NCI-H2081 treated with DMSO at 0.1 percent for 48 hours (cell line): ENCODE measurements at places on chromosomes 2 and 18.

DNA sequence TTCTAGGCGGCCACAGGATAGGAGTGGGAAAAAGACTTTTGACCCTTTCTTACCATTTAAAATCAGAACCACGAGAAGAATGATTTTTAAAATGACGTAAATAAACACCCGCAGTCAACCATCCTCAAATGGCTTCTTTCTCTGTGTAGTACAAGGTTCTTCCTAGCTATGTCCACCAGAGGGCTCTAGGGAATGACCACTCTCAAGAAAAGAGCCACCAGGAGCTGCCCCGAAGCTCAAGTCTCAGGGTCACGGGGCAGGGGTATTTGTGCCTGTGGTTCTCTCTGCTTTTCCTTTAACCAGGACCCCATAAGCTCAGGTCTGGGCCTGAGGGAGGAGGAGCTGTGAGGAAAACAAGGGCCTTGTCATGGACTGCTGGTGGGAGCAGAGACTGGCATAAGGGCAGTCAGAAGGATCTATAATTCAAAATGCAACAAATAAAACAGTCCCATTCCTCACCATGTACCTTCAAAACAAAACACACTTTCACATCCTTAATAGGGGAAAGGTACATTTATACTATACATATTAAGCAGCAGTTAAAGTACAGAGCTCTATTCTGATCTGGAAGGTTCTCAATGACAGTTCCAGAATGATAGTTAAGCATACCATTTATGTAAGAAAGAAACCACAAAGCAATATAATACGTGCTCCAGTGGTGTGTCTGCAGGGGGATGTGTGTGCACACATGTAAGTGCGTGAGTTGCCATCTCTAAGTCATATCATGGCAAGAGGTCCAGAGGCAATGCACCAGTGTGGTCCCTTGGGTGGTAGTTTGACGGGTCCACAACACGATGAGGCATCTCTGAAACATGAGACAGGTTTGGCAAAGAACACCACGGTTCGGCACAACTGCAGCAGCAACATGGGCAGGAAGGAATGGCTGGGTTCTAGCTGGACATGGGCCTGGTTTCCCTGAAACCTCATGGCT, 18.6 kb downstream of the LYPD1 start:
- DNase-seq: no peak

DNA sequence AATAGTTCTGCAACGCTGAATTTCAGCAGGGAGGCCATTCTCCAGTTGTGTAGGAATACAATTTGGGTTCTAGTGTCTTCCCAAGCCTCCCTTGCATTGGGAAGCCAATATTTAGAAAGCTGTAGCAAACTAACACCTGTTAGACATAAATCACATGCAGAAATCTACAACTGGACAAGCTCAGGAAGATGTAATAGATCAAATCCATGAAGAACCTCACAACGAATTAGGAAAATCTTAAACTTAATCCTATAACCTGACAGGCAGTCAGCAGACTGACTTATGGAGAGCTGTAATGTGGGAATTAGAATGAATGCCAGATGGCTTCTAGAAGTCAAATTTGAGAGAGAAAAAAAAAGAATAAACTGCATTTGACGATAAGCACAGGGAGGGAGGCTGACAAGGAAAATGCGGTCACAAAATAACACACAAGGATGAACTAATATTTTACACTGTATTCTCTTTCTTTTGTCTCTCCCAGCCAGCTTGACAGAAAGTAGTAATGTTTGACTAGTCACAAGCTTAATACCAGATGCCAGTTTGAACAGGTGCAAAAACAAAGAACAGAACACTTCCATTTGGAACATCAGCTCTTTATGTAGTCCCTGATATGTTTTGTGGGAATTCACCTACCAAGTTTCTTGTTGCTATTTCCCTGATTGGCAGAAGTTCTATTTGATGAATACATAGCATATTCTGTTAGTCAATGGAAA, 50.8 kb upstream of the FANCL start:
- DNase-seq: no peak

- DNase-seq: no peak
Measured at GRCh38 chr2:128748336-128748735, 429.7 kb upstream of the HS6ST1 start.

DNA sequence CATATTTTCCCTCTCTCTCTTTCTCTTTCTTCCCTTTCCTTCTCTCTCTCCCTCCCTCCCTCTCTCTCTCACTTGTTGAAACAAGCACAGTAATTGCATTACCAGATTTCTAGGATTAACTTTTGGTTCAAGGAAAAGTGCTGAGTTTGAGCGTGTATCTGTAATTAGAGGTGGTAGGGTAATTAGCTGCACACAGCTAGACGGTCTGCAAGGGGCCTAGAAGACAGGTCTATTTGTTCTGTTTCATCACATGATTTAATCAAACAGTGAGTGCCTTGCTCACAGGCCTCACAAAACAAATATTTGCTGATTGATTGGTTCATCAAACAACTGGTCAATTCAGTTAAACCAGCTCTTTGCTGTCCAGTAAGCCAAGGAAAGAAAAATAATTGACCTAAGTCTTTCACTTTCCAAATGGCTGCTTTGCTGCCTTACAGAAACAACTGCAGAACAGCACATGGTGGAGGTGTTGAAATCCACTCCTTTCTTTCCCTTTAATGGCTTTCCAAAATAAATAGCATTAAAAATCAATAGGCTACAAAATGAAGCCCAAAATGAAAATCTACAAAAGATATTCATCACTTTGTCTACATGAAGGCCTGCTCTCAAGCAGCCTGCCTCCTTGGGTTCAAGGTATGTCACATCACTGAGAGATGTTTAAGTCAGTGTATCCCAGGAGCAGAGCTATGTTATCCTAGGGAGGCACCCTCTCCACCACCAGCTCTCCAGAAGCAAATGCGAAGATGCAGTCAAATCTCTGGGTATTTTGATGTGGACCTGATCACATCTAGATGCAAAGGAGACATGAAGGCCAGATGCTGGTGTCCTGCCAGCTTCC, 264.4 kb upstream of the SIX2 start:
- DNase-seq: peak; percentile 71

GRCh38 chr18:9094307-9095226, 7.9 kb upstream of the NDUFV2 start:
- no peak for DNase-seq

- no peak for DNase-seq
Measured at GRCh38 chr18:35051641-35052377, 10.6 kb downstream of the MAPRE2 start.

GRCh38 chr2:158179660-158180059, 78.0 kb downstream of the UPP2 start:
- no peak for DNase-seq

GRCh38 chr18:30639361-30639760, 403.2 kb downstream of the DSC3 start:
- DNase-seq: no peak

DNA sequence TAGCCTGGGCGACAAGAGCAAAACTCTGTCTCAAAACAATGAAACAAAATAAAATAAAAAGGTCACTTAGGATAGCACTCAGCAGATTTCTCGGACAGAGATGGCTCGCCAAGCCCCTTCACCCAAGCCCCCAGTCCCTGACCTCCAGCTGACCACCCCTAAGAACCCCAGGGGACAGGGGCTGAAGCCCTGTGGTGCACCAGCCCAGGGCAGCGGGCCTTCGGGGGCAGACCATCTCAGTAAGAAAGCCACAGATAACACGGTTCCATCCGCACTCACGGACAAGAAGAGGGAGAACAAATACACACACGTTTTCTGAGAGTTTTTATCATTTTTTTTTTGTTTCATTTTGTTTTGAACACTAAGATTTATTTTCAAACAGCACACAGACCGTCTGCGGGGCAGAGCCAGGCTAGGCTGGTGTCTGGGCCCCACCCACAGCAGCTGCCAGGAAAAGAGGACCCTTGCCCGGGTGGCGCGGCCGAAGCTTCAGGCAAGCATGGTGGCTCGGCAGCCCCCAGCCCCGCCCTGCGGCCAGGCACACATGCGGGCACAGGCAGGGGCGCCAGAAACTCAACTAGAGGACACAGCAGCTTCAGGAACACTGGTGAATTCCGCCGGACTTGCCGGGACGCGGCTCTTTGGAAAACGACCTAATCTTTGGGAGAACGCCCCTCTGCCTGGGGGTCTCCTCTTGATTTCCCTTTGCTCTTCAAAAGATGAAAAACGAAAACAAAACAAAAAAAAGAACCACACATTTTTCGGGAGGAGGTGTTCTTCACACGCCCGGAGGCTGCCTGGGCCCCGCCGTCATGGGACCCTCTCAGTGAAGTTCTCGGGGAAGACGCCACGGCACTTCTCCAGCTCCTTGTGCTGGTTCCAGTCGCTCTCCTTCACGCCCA, 59.0 kb downstream of the BIN1 start:
- DNase-seq: no peak

- DNase-seq: no peak
Measured at GRCh38 chr18:45835057-45835636, 9.7 kb downstream of the SIGLEC15 start.

DNA sequence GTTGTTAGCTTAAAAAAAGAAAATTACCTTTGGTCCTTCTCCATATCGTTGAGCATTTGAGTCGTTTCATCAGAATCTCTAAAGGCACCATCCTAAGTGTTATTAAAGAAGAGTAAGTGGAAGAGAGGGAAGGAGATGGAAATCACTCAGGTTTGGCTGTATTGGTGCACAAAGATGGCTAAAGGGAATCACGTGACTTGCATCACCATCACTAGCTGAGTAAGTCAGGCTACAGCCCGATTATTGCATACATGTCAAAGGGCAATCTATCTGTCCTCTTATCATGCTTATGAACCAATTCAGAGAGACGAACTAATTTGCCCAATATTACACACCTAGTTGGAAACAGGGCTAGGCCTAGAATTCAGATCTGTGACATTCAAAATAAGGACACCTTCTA, 137.6 kb downstream of the CMPK2 start:
- no peak for DNase-seq

DNA sequence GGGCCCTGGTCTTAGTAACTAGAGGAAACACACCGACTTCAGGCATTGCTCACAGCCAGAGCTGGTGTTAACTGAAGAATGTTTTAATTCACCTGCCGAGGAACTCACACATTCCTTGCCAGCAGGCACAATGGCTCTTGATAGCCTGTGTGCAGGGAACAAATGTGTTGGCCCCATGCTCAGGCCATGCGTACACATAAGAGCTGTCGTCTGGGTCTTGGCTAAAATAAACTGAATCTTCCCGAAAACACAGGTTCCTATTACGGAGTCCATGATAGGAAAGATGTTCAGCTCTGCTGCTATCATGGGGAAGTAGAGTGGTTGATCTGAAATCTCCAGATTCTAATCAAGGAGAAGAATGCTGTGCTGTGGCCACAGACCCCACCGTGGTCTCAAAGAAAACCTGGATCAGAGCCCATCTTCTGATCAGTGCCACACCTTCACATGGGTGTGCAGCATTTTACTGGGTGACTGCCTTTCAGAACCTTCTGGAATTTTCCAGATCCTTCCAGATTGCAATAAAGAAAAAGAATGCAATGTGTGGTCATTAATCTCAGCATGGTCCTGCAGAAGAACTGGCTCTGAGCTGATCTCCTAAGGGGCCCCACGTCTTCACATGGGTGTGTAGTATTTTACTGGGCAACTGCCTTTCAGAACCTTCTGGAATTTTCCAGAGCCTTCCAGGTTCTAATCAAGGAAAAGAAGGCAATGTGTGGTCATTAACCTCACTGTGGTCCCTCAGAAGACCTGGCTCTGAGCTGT, 17.2 kb downstream of the MBP start:
- no peak for DNase-seq

DNA sequence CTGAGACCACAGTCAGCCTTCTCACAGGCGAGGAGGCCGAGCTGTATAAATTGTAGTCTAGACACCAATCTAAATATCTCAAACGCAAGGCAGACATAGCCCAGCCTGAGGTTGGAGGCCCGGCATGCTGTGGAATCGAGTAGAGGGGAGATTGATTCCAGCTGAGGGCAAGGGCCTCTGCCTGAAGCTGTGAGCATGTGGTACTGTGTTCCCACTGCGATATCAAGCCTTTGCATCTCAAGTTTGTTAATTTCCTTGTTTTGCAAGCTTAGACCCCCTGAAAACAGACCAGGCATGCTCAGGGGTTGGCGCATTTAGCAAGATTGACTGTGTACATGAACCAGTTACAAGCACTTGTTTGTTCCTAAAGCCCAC, 65.1 kb upstream of the FOSL2 start:
- no peak for DNase-seq
